ENCODE measurements at places on chromosomes 12 and 14. TPM values are rescaled to one million over a fixed set of nuclear protein-coding genes. Genes with fewer than 3 reads are reported as not detected.

DNA sequence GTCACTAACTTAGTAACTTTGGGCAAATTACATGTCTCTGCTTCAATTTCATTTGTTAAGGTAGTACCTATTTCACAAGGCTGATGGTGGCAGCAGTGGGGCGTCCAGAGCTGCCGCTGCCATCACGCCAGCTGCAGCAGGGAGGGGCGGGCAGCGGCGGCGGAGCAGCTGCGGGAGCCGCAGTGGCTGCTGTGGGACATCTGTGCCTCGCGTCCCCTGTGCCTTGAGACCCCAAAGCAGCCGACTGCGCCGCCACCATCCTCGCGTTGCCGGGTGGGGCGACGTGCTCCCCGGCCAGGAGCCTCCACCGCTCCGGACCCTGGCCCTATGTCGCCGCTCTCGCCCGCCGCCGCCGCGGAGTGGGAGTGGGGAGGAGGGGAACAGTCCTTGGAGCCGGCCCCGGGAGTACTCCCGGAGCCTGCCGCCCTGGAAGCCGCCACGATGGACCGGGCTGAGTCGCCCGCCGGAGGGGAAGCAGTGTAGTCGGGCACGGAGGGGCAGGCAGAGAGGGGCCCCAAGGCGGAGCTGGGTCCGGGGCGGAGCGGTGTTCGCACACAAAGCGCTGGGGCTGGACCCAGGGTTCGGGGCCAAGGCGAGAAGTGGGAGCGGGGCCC, 51.4 kb downstream of the A2M start:
- H3K27ac ChIP-seq, result peak overlapping the region; percentile 28
- H3K4me1 ChIP-seq, result peaks cover 6% of the 10 kb centered on the region
- peak overlapping the region; percentile 81 for H3K4me3 ChIP-seq
- DNase-seq, result peak; percentile 89
- H3K36me3 ChIP-seq, result no peaks in the 10 kb centered on the region
- no peaks in the 10 kb centered on the region for H3K27me3 ChIP-seq

DNA sequence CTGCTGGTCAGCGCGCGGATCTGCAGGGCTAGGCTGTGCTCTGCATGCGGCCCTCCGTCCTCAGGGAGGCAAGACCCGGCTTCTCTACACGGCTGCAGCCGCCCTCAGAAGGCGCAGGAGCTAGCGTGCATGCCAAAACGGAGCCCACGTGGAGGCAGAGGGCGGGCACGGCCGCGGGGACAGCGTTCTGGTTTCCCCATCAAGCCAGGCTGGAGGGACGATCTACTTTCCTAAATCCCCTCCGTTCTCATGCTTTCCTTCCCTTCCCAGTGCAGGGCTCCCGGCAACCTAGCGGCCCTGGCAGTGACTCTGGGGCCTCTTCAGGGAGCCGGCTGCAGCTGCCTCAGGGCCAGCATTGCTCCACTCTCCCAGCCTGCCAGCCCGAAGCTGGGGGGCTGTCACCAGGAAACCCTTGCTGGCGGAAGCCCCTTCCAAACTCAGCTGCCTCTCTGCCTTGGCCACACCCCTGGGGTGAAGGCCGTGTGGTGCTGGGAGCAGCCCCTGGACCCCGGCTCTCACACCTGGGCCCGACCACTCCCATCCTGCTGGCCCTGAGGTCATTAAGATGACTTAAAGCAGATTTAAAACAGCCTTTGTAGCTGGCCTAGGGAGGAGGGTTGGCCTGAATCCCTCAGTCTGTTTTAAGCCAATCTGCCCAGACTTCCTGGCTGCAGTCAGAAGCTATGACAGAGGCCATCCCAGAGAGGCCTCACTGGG, 9.2 kb upstream of the GOLGA3 start:
- no peaks in the 10 kb centered on the region for H3K4me1 ChIP-seq
- no peak overlapping the region for H3K27ac ChIP-seq
- peaks cover 32% of the 10 kb centered on the region for H3K36me3 ChIP-seq
- DNase-seq, result no peak
- H3K4me3 ChIP-seq, result no peak overlapping the region

- H3K4me3 ChIP-seq, result no peak overlapping the region
- H3K27ac ChIP-seq, result no peak overlapping the region
- no peaks in the 10 kb centered on the region for H3K36me3 ChIP-seq
- H3K4me1 ChIP-seq, result no peaks in the 10 kb centered on the region
- DNase-seq, result peak; percentile 76
Measured at GRCh38 chr14:104353921-104354701, 215.7 kb downstream of the KIF26A start.

DNA sequence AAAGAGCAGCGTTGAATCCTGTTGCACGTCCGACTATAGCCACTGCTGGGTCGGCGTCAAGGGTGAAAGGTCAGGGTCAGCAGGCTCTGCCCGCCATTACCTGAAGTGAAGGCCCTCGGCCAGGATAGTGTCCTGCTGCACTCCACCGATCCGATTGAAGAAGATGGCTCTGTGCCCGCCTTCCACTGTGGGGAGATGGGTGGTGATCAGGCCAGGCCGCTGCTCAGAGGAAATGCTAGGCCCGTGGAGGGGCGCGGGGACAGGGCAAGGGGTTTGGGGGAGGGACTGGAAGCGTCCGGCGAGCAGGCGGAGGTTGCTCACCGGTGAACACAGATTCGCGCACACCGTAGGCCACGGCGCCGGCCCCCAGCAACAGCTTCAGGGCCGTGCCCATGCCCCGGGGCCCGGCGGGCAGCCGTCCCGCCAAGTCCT, 352 bp downstream of the PHB2 start:
- H3K27ac ChIP-seq, result peak overlapping the region; percentile 96
- H3K27me3 ChIP-seq, result no peaks in the 10 kb centered on the region
- H3K36me3 ChIP-seq, result peaks cover 54% of the 10 kb centered on the region
- peaks cover 16% of the 10 kb centered on the region for H3K4me1 ChIP-seq
- DNase-seq, result no peak

DNA sequence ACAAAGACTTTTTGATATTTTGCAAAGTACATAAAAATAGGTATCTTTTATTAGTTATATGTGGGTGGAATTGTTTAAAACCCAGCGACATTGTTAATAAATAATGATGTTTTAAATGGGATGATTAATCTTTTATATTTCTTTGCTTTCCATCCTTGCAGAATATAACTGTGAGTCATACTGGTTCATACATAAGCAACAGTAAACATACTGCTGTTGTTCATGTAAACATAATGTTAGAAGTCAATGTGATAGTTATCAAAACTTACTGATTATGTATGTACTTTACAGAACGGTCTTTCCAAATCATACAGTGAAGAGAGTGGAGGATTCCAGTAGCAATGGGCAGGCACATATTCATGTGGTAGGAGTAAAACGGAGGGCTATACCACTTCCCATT, 119.8 kb downstream of the ARID2 start:
- H3K27me3 ChIP-seq, result no peaks in the 10 kb centered on the region
- no peak overlapping the region for H3K27ac ChIP-seq
- H3K36me3 ChIP-seq, result peaks cover 38% of the 10 kb centered on the region
- no peak overlapping the region for H3K4me3 ChIP-seq
- no peak for DNase-seq

DNA sequence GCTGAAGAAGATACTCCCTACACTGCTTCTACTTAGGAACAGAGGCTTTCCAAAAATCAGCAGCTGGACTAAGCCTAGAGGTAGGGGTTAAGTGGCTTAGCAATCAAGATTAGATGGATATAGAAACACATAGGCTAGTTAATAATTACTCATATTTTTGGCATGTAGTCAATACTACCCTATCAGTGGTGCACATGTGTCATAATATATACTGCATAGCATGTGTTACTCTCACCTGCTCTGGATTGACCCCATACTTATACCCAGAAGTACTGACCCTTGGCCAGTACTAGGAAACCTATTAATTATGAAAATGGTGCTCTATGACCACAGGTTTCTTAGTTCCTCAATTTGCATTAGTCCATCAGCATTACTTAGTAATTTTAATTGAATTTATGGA, 528.4 kb upstream of the LMO3 start:
- no peak overlapping the region for H3K4me3 ChIP-seq
- no peak overlapping the region for H3K27ac ChIP-seq
- DNase-seq, result no peak
- H3K27me3 ChIP-seq, result no peaks in the 10 kb centered on the region

DNA sequence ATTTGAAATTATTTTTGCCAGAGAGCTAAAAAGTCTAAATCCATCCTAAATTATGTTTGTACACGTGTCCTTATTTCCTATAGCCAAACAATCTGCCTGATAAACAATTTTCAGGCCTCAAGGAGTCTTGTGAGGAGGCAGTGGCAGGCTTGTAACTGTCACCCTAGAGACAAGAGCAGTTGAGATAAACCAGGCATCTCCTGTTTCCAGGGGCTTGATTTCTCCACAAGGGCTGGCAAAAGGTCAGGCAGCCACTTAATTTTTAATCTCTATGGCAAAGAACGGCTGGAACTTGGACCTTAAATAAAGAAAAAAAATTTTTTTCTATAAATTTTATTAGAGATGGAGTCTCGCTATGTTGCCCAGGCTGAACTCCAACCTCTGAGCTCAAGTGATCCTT, 15.5 kb downstream of the PKP2 start:
- H3K36me3 ChIP-seq, result no peaks in the 10 kb centered on the region
- H3K27ac ChIP-seq, result no peak overlapping the region
- no peak overlapping the region for H3K4me3 ChIP-seq

GRCh38 chr14:97866195-97866594, 1069.0 kb downstream of the VRK1 start:
- no peaks in the 10 kb centered on the region for H3K27me3 ChIP-seq
- DNase-seq, result no peak
- H3K4me1 ChIP-seq, result no peaks in the 10 kb centered on the region
- no peaks in the 10 kb centered on the region for H3K36me3 ChIP-seq

DNA sequence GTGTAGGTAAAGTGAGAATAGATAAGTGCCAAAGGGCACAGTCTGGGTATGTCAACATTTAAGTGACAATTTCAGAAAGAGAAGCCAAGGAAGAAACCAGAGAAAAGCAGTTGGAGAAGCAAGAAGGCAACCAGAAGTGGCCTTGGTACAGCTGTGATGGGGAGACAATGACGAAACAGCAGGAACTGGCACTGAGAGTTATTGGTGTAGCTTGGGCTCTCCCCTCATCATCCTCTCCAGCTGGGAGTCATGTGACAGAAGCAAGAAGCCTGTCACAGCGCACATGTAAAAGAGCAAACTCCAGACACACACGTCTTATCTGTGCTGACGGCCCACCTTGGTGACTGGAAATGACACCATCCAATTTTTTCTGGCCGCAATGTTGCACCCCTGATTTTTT, 203.3 kb upstream of the NUDT4 start:
- H3K36me3 ChIP-seq, result no peaks in the 10 kb centered on the region
- no peak overlapping the region for H3K4me3 ChIP-seq
- peak overlapping the region; percentile 34 for H3K27ac ChIP-seq
- peaks cover 47% of the 10 kb centered on the region for H3K4me1 ChIP-seq

DNA sequence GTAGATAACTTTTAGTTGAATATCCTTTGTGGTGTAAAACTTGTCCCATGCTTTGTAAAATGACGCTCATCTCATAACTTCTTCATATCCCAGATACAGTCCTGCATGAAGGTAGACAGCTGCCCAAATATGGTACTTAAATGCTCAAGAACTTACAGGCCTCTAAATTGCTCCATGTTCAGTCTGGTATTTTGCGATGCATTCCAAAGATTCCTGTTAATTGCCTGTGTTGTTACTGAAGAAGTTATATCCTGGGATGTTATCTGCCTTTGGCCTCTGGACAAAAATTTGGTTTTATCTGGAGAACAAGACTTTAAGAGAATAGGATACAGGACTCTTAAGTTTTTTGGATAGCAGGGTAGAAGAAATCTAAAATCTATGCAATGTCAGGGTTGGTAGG, 473.0 kb downstream of the PCNX1 start:
- H3K4me3 ChIP-seq, result no peak overlapping the region
- DNase-seq, result no peak
- peaks cover 11% of the 10 kb centered on the region for H3K4me1 ChIP-seq
- H3K27ac ChIP-seq, result peak overlapping the region; percentile 6
- H3K36me3 ChIP-seq, result peaks cover 9% of the 10 kb centered on the region

GRCh38 chr14:54048736-54049135, 92.1 kb upstream of the BMP4 start:
- peaks cover 15% of the 10 kb centered on the region for H3K27me3 ChIP-seq
- H3K36me3 ChIP-seq, result no peaks in the 10 kb centered on the region
- H3K4me3 ChIP-seq, result no peak overlapping the region
- no peaks in the 10 kb centered on the region for H3K4me1 ChIP-seq
- DNase-seq, result no peak

GRCh38 chr12:121518656-121519055, 62.2 kb downstream of the KDM2B start:
- no peaks in the 10 kb centered on the region for H3K27me3 ChIP-seq
- no peaks in the 10 kb centered on the region for H3K4me1 ChIP-seq
- H3K4me3 ChIP-seq, result no peak overlapping the region
- H3K27ac ChIP-seq, result no peak overlapping the region

GRCh38 chr12:122669397-122670070, 33.6 kb downstream of the HCAR2 start:
- H3K4me1 ChIP-seq, result peaks cover 15% of the 10 kb centered on the region
- H3K4me3 ChIP-seq, result peak overlapping the region; percentile 19
- no peaks in the 10 kb centered on the region for H3K27me3 ChIP-seq
- no peaks in the 10 kb centered on the region for H3K36me3 ChIP-seq
- H3K27ac ChIP-seq, result peak overlapping the region; percentile 69

Gene BAZ2A
- total RNA-seq, result 51.3 TPM

Gene PTCSC3
- total RNA-seq, result not detected

Gene PDZRN4
- not detected for total RNA-seq

Gene CLMN
- 1.1 TPM for total RNA-seq

Gene KLRF1
- not detected for total RNA-seq

All from osteoblast (primary cell).